NCI-H69 (cell line): ENCODE measurements at places on chromosomes 12 and 14.

DNA sequence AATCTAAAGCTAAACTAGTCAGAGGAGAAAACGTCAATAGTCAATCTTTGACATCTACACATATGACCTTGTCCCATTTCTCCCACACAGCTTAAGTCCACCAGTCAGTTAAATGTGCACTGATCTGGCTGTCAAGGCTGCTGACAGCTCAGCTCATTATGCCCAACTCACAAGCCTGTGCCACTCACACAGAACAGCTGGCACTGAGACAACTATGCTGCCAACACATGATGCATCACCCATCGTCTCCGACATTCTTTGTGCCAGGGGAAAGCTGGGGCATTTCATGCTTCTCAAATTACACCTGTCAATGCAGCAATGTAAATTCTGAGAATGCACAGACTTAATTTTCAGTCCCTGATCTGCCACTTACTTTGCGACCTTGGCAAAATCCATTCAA lies 25.3 kb downstream of the GNS start:
- DNase-seq: peak; percentile 90

DNA sequence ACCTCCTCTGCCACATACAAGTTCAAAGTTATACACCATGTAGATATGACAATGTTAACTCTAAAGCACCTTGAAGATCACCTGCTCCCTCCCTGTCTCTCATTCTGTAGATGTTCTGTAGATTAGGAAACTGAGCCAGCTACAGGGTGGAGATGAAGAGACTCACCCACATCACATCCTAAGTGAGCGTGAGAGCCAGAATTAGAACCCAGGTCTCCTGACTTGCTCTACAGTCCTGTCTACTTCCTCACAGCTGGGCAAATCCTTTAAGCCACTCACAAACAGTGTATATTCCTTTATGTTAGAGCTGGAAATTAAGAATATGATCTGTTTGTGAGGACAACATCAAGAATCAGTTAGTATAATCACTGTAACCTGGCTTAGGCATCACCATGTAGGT lies 1.8 kb downstream of the APPL2 start:
- DNase-seq: no peak

DNA sequence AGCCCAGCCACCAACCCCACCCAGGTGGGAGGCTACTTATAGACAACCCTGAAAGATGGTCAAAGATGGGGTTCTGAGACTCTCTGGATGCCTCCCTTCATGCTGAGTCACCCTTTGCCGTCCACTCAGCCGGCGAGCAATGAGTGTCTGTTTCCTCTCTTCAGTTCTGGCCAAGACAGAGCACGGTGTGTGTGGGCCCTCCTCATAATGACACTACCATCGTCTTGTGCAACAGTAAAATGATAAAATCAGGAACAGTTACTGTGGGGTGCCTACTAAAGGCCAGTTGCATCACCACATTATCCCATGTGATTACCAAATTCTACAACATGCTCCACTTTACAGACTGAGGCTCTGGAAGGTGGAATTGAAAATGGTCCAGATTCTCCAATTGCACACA lies 7.0 kb upstream of the BDKRB1 start:
- DNase-seq: no peak

DNA sequence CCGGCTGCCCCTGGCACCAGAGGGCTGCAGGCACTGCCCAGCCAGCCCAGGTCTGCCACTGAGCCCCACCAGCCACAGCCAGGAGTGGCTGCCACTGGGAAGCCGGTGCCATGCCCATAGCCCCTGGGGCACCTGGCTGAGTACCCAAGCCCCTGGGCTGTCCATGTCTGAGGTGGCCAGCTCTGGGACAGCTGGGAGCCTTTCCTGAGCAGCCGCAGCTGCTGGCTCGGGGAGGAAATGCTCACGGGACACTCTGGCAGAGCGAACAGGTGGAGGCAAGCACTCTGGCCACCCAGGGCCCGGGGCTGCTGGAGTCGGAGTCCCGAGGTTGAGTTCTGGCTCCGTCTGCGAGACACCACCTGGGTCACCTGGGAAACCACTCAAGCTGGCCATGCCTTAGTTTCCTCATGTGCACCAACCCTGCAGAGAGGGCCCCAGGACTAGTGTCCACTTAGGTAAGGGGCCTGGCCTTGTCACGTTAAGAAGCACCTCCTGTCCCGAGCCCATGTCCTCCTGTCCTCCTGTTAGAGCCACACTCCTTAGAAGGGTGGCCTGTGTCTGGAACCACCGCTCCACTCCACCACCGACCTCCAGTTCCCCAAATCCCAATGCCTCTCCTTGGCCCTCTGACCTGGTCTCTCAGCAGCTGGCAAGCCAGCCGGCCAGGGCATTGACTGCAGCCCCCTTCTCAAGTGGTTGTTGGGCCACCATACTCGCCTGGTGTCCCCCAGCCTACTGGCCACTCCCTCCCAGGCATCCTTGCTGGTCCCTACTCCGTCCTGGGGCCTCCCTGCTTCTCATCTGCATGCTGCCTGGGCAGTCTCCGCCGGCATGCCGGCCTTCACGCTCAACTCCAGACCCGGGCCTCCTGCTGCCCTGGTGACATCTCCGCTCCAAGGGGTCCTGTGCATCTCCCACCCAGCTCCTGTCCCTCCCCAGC lies 45.3 kb downstream of the BEGAIN start:
- no peak for DNase-seq

GRCh38 chr14:77529213-77529612 lies 30.6 kb upstream of the ISM2 start:
- DNase-seq: no peak

- DNase-seq: no peak
Observed at GRCh38 chr12:28290262-28290661, 100.0 kb downstream of the CCDC91 start.
